ENCODE measurements at places on chromosomes 7 and 10.

GRCh38 chr10:129891806-129892205 lies 72.3 kb downstream of the EBF3 start:
- no peak for DNase-seq

DNA sequence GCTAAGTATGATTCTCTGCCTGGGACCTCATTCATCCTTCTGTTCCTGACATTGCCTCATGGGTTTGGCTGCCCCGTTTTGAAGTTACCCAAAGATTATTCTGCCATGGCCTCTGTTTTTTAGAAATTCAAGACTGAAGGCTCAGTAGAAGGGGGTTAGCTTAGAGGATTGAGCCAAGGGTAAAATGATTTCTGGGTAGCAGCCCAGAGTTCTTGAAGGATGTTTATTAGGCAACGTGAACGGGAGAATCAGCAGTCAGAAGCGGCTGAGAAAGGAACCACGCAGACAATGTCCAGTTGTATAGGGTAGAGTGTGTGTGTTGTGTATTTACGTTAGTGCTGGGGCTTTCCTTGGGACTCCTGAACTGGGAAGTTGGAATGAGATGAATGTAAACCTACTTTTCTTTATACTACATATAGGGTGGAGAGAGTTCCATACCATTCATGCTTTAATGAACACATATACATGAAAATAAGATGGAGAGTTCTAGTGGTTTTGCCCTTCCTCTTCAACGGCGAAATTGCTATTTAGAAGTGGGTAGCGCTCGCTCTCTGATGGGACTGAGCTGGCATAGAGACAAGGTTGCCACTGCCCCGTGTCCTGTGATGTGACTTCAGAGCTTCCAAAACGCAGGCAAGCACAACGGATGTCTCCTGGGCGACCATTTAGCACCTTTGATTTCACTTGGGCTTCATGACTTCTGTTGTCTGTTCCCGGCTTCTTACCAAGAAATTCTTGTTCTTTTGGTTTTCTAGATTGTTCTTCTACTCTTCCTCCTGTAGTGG lies 35.0 kb upstream of the IL15RA start:
- DNase-seq = no peak

- DNase-seq = no peak
Measured at GRCh38 chr7:103689255-103689654, 243.2 kb upstream of the SLC26A5 start.

DNA sequence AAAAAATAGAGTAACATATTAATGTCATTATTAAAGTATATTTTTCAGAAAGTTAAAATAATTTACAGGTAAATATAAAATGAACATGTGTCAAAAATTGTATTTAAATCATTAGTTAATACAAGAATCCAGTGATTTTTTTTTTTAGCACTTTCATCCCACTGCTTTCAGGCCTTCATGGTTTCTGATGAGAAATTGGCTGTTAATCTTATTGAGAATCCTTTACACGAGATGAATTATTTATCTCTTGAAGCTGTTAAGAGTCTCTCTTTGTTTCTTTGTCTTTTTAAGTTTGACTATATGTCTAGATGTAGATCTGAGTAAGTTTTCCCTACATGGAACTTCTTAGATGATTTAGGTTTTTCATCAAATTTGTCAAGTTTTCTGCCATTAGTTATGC lies 578.5 kb upstream of the KCND2 start:
- no peak for DNase-seq

DNA sequence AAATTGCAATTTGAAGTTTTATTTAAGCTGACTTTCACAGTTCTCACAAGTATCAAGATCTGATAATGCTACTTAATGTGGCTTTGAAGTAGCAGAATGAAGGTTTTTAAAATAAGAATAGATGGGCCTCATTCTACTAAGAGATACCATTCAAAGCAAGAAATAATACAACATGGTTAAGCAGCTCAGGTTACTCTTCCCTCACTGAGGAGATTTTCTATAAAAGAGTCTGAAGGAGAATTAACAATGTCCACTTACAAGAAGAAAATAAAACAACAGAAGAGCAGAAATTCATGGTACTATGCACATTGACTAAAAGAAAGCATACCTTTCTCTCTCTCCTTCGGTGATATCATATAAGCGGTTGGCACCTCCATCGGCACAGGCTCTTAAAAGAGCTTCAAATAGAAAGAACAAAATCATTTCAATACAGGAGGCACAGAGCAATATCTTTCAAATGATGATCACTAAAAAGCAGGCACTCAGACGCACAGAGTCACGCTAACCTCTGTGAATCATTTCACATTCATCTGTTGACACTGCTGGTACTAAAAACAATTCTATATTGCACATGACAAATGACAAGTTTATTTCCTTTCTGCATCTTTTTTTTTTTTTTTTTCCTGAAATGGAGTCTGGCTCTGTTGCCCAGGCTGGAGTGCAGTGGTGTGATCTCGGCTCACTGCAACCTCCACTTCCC lies 153.1 kb downstream of the TPK1 start:
- DNase-seq = no peak

- DNase-seq = peak; percentile 84
Measured at GRCh38 chr7:95549818-95550529, 46.3 kb downstream of the PDK4 start.

DNA sequence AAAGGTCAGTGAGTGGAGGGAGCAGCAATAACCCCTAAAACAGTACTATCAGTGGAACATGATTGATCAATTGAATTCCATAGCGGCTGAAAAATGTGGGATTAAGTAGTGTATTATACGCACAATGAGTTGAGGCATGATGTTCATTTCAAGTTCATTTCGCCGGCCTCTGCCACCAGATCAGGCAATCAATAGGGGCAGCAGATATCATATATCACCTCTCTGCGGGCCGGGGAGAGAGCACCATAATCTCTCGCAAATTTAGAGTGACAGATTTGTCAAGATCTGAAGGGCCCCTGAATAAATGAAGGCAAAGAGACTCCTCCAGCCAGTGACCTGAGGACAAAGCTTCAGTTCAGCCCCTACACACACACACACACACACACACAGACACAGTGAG lies 58.5 kb downstream of the PAX2 start:
- DNase-seq = no peak

- no peak for DNase-seq
Measured at GRCh38 chr7:1227071-1227804, 5.4 kb upstream of the UNCX start.

- DNase-seq = peak; percentile 34
Measured at GRCh38 chr10:102230264-102230860, 4.3 kb downstream of the ELOVL3 start.

DNA sequence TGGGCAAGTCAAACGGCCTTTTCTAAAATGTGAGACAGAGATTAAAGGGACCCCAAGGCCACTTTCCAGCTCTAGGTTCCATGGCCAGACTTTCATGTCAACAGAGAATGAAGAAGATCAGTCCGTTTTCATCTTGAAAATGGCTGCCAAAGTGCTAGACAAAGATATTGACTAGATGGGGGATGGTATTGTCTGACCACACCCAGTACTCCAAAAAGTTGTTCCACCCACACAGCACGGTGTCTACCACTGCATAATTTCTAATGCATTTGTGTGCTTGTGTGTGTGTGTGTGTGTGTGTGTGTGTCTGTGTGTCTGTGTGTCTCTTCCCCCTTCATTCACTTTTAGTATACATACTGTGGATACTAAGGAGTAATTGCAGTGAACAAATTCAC lies 1.3 kb downstream of the COL1A2 start:
- no peak for DNase-seq
